Stimulated activated CD4-positive, alpha-beta T cell treated with anti-CD3 and anti-CD28 coated beads, Interleukin-4, amount 100 ng/mL, for 1 hour (primary cell): ENCODE measurements at places on chromosomes 12 and 14.
A peak's percentile ranks its signal among the peaks of the same experiment; 100 is the strongest.

DNA sequence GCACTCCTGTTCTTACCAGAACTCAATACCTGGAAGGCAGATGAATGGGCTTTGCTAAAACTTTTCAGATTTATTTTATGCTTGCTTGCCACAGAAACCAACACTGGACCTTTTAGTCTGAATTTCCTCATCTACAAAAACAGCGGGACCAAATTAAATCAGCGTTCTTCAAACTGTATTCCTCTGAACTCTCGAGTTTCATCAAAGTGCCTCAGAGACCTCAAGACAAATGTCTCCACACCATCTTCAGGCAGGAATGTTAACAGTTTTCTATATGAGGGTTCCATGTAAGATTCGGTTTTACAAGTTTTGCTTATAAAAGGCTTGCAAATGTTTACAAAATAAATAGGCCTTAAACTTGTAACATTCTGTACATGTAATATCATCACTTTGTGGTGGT lies 74.6 kb downstream of the MED13L start:
- DNase-seq = no peak

GRCh38 chr12:77324763-77325468 lies 259.5 kb upstream of the E2F7 start:
- DNase-seq = peak; percentile 3

GRCh38 chr14:68822132-68822651 lies 29.3 kb upstream of the ZFP36L1 start:
- DNase-seq = no peak

- no peak for DNase-seq
These were observed 283.8 kb downstream of the VRK1 start for GRCh38 chr14:97080991-97081390.

DNA sequence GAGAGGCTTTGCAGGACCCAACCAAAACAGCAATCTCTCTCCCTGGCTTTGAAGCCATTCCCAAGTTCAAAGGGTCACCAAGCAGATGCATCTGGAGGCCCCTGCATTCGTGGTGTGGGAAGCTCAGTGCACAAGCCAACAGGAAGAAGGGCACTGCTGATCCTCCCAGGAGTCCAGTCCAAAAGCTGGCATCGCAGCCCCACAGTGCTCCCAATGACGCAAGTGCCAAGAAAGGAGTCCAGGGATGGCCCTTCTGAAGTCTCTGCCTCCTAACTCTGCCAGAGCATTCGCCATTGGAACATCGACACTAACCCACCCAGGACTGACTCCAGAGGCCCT lies 25.1 kb downstream of the PXN start:
- DNase-seq = no peak

DNA sequence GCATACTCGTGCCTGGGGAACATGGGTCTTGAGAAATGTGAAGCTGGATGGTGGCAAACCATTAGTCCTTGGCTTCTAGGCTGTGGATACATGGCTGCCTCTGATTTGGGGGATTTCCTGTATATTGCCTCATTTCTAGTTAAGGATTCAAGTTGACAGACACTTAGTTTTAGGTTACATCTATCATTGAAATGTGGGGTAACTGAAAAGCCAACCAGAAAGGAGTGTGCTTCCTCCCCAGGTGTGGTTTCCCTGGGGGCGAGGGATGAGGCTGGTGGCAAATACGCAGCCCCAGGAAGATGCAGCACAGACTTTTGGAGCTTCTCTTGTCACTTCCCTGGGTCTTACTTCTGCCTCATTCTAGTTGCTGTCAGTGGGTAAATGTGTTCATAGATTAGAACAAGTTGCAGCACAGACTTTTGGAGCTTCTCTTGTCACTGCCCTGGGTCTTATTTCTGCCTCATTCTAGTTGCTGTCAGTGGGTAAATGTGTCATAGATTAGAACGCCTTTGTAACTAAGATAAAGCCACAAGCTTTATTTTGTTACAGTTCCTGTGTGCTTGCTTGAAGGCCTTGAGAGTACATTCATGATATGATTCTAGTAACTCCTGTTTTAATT lies 85.1 kb downstream of the BORCS5 start:
- no peak for DNase-seq

- no peak for DNase-seq
These were observed 14.8 kb downstream of the MMP14 start for GRCh38 chr14:22850944-22851764.

GRCh38 chr12:130621696-130622298 lies 94.3 kb downstream of the RIMBP2 start:
- DNase-seq = no peak

DNA sequence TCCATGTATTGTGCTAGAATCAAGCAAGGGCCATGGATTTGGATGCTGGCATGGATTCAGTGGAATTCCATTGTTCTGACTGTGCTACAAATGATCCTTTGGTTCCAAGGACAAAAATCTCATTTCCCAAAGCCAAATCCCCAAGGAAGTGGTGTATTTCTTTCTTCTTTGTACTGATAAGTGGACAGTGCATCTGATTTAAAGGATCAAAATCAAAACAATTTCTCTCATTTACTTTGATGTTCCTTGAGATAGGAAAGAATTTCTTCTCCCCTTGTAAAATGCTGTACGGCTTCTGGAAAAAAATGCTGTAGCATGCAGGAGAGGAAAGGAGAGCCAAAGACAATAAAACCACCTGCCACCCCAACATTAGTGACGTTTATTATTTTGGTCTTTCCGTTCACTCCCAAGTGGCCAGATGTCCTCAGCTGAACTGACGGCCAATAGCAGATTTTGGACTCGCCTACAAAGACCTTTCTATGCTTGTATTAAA lies 185.7 kb downstream of the PRKD1 start:
- DNase-seq = no peak

DNA sequence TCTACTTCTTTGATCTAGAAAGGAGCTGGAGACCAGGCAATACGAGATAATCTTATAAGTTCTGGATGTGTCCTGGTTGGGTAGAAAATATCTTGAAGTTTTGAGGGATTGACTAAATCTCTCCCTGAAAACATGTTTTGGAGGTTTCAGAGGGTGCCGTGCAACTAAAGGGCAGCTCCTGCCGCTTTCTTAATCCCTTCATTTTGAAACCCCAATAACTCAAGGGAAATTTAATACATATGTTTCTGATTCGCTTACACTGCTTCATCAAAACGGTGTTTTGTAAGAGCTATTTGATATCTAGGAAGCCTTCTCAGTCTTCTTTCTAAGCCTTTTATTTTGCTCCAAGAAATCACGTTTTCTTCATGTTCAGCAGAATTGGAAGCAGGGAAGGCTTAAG lies 129.0 kb downstream of the ASCL1 start:
- no peak for DNase-seq

- no peak for DNase-seq
These were observed 334.4 kb upstream of the ATP2B1 start for GRCh38 chr12:90042920-90043641.

DNA sequence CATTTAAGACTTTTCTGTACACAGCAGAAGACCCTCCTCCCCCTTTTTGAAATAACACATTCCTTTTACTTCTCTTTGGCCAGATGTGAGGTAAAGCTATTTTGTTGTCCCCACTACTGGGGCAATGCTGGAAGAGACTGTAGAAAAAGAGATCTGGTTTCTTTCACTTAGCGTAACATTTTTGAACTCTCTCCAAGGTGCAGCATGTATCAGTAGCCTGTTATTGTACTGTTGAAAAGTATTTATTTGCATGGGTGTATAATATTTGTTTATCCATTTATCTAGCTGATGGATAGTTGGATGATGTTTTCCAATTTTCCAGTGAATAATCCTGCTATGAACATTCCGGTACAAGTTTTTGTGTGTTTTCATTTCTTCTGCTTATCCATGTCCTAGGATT lies 335.2 kb downstream of the SOX5 start:
- DNase-seq = no peak

- no peak for DNase-seq
These were observed 13.1 kb upstream of the LRTM2 start for GRCh38 chr12:1807087-1807860.

GRCh38 chr12:82517808-82518207 lies 159.5 kb downstream of the METTL25 start:
- no peak for DNase-seq

DNA sequence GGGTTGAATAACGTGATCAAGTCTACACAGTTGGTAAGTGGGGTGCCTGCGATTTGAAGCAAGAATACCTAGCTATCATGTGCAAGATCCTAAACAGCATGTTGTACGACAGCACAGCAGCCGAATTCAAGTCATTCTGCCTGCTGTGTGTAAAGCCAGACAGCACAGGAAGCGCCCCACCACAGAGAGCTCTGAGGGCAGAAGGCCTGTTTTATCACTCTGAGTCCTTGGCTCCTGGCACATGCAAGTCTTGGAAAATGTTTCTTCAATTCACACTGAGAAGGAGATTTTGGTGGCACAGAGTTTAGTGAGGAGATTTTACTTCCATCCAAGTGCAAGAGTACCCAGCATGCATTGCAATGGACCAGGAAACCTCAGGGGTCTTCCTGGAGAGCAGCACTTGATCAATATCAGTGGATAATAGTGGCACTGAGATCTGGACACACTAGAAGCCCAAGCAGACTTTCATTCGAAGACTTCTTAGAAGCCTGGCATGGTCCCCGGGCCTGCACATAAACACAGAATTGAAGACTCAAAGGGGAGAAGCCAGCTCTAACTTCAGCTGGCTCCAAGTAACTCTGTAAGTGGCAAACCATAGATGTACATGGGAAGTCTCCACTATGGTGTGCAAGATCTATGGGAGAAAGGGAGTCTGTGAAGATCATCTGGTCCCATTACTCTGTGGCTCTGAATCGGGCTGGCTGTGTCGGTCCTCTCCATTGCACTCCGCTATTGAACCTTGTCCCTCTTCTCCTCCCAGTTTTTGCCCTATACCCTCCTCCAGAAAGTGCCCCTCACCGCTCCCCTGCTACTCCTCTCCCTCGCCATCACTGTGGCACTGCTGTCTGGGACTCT lies 1.5 kb upstream of the KRT1 start:
- peak; percentile 9 for DNase-seq

- DNase-seq = no peak
These were observed 1.5 kb upstream of the BEGAIN start for GRCh38 chr14:100588671-100589070.

DNA sequence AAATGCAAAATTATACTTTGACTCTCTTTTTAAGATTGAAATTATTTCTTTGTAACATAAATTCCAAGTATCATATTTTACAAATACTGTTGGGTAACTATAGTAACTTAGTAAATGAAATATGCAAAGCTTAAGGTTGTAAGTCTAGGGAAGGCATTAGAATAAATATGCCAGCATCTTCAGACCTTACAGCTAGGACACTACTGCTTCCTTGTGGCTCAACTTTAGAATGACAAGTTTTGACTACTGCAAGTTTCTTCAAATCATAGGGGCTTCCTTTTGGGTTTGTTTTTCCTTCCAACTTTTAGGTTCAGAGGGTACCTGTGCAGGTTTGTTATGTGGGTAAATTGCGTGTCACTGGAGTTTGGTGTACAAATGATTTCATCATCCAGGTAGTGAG lies 17.7 kb upstream of the ANP32D start:
- no peak for DNase-seq

DNA sequence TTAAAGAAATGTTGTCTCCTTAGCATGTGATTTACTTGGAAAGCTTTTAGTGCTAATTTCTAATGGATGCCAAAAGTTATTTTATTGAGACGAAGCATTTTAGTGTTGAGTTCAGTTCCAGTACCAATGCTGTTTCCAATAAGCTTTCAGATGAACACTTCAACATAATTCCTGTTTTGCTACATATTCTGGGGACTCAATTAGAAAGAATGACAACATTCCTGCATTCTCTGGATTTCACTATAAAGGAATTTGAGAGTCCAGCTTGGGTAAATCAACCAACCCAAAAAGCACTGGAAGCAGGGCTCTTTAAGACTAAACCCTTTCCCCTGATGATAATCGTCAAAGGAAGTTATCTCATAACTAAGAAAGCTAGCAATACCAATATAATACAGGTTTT lies 353.0 kb upstream of the TMTC1 start:
- no peak for DNase-seq
